ENCODE measurements at places on chromosomes 1 and 21.
A peak's percentile ranks its signal among the peaks of the same experiment; 100 is the strongest.

- peak; percentile 78 for DNase-seq
These were observed 2.8 kb upstream of the IGSF8 start for GRCh38 chr1:160101037-160101716.

- no peak for DNase-seq
These were observed 15.4 kb downstream of the MSH4 start for GRCh38 chr1:75812065-75812464.

DNA sequence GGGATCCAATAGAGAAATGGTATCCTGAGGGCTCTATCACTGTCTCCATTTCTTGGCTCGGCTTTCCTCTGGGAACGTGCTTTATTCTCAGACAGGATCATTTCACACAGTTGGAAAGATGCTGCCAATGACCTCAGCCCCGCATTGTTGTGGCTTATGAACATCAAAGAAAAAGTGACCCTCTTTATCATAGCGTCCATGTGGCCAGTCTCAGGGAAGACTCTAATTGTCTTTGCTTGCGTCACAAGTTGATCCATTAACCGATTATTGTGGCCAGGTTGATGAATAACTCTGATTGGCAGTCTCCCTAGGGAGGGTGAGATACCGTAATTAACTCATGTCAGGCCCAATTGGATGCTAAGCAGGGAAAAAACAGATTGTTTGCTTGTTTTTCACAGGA lies 10.4 kb upstream of the TMEM9 start:
- no peak for DNase-seq

- no peak for DNase-seq
These were observed 120.2 kb downstream of the ACTL8 start for GRCh38 chr1:17875171-17875881.

DNA sequence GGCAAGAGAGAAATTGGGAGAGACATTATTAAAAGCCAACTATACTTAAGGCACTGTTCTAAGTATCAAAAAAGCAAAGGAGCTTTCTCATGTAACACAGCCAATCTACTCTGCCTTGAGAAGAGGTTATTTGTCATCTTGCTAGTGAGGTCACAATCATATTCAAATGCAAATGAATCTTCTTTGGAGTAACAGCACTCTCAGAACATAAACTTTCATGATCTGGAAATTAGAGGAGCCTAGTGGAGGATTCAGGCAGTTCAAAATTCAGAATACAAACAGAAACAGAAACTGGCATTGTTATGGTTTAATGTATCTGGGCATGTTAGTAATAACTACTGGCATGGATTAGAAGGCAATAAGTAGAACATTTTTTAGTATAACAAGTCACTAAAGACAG lies 57.4 kb downstream of the ARID4B start:
- no peak for DNase-seq

- no peak for DNase-seq
These were observed 74.8 kb downstream of the PLA2G4A start for GRCh38 chr1:186903374-186904136.

DNA sequence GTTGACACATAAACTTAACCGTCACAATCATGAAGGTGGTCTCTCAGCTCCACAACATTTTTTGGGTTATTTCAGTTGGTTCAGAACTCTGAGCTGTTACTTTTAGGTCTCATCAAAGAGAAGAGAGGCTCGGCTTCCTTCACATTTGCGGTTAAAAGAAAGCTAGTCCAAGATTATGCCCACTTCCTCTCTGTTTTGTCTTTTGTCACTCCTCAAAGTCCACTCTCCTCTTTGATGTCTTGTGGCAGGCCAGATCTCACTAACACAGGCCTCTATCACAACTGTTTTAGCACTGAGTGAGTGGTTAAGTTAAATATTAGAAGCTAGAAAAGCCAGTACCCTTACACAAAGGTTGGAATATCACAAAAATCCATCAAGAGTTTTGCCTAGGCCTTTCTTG lies 195.7 kb downstream of the FCRL5 start:
- DNase-seq = no peak

DNA sequence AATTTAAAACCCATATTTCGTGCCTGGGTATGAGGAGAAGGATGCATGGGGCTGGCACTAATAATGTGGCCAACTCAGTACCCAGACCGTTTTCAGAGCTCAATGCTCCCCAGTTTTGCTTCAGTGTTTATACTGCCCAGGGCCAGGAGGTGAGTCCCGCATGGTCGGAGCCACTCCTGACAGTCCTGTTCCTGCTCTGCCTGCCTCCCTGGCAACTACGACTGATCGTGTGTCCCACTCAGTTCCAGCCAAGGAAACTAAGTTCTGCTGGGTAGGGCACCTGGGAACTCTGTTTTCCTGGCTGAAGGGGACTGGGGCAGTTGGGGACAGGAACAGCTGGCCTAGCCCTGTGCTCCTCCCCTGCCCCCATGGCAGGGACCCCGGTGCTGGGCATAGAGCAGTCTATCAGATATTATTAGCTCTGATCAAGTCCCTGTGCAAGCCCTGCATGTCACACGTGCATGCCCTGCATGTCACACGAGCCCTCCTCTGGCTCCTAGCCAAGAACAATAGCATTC lies 19.2 kb downstream of the S100A7 start:
- DNase-seq = no peak

DNA sequence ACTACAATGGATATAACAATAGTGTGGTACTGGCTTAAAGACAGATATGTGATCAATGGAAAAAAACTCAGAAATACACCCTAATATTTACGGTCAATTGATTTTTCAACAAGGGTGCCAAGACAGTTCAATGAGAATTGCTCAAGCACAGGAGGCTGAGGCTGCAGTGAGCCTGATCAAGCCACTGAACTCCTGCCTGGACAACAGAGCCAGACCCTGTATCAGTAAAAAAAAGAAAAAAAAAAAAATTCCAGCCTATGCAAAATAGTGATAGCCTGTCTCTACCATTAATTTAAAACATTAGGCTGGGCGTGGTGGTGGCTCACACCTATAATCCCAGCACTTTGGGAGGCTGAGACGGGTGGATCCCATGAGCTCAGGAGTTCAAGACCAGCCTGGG lies 70.0 kb downstream of the SLC27A3 start:
- no peak for DNase-seq

DNA sequence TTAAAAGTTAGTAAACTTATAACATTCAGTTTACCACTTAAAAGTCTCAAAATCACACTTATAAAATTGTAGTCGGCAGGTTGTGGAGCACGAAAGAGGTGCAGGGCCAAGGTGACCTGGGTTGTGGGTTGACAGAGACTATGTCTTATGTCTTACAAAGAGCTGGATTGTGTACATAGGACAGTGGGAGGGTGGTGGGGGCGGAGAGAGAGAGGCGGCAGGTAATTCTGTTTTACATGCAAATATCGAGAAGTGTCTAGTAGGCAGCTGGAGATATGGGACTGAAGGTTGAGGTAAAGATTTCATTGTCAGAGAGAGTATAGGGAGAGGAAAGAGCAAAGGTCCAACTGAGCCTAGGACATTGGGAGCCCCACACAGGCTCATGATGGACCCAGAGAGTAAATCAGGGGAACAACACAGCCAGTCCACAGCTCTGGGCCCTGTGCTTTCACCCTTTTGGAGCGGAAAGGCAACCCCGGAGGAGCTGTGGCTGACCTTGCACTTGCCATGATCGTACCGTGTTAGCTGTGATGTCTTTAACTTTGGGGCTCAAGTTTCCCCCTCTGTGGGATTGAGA lies 28.1 kb upstream of the ZBTB18 start:
- no peak for DNase-seq

GRCh38 chr1:237166593-237167101 lies 124.7 kb downstream of the RYR2 start:
- DNase-seq = no peak

GRCh38 chr1:70778934-70779333 lies 268.7 kb downstream of the PTGER3 start:
- DNase-seq = no peak

GRCh38 chr1:86861424-86861823 lies 52.5 kb downstream of the SELENOF start:
- DNase-seq = no peak

DNA sequence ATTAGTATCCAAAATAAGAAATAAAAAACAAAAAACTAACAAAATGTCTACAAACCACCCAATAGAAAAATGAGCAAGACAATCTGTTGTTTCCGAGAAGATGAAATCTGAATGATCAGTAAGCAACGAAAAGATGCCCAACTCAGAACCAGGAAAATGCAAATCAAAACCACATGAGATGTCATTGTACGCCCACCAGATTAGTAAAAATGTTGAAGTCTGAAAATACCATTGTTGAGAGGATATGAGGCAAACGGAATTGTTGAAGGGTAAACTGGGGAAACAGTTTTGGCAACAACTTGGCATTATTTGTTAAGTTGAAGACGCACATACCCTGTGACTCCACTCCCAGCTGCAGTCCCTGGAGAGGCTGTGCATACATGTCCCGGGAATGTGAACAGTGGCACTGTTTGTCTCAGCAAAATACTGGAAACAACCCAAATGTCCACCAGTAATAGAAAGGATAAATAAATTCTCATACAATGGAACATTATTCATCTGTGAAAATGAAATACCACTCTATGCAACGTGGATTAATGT lies 10.6 kb downstream of the ZBTB17 start:
- DNase-seq = no peak

DNA sequence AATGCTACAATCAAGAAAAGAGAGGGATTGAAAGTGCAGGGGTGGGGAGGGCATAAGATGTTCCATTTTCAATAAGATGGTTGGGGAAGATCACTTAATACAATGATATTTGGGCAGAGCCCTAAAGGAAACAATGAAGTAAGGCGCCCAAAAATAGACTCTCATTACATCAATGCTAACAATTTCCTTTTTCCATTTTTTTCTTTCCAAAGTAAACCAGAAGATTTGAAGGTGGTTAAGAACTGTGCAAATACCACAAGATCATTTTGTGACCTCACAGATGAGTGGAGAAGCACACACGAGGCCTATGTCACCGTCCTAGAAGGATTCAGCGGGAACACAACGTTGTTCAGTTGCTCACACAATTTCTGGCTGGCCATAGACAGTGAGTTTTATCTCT lies 16.8 kb downstream of the IFNAR2 start:
- no peak for DNase-seq

DNA sequence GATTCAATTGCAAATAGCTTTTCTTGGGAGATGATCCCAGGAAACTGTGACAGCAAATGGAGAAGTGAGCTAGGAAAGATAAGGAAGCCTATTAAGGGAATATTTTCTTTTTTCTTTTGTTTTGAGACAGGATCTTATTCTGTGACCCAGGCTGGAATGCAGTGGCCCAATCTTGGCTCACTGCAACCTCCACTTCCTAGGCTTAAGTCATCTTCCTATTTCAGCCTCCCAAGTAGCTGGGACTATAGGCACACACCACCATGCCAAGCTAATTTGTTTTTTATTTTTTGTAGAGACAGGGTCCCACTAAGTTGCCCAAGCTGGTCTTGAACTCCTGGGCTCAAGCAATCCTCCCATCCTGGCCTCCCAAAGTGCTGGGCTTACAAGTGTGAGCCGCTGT lies 433.7 kb downstream of the RPS6KC1 start:
- no peak for DNase-seq

DNA sequence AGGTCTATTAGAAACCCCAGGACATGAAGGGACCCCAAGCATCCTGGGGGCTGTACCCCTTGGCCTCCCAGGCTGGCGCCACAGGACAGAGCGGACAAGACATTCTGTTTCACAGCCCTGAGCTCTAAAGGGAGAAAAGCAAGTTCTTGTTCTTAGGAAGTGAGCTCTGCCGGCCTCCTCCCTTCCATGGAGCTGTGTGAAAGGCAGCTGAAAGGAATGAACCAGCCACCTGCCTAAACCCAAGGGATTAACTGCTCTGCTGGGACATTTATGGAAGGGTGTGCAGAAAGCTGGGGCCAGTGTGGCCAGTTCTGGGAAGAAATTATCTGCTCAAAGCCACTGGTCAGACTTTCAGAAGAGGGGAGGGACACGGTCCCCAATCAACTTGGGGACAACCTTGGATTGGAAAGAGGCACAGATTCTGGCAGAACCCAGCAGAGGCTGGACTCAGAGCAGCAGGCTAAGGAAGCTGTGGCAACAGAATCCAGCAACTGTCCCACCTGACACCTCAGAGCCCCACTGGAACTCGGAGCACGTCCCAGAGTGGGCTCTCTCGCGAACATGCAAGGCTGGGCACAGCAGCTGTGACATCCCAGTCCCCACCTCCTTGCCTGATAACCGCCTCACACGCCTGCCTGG lies 2.1 kb downstream of the KLHL21 start:
- no peak for DNase-seq

DNA sequence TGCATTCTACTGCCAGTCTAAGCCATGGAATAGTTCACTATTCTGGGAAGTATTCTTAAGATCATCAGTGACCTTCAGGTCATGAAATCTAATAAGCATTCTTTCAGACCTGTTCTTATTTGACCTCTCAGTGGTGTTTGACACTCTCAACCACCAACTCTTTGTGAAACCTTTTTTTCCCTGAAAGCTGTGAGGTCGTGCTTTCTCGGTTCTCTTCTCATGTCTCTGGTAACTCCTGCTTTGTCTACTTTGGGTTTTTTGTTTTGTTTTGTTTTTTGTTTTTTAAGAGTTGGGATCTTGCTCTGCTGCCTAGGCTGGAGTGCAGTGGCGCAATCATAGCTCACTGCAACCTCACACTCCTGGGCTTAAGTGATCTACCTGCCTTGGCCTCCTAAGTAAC lies 56.3 kb downstream of the POU2F1 start:
- DNase-seq = no peak

DNA sequence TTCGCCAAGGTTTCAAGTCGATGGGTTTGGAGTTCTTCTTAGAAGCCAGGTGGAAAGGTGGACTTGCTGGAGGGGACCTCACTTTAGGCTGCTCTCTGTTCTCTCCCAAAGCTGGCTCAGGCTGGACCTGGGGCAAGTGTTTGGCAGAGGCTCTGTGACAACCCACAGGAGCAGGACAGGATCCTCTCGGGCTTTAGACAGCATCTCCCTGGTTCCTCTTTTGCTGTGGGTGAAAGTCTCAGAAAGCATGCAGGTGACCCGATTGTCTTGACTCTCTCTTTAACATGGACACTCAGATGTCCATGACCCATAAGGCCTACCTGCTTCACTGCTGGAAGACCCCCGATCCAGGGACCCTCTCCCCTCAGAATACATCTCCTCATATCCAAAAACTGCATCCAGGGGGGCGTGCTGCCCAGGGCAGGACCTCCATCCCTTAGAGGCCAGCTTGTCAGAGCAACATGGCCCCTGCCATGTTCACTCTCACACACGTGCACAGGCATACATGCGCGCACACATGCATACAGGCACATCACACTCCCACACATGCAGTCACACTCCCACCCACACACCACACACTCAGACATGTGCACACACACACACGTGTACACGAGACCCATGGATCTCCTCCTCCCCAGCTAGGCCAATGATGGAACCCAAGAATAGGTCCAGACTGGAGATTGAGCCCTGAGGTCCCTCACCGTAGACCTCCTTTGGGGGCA lies 21.3 kb downstream of the MRPL37 start:
- no peak for DNase-seq

DNA sequence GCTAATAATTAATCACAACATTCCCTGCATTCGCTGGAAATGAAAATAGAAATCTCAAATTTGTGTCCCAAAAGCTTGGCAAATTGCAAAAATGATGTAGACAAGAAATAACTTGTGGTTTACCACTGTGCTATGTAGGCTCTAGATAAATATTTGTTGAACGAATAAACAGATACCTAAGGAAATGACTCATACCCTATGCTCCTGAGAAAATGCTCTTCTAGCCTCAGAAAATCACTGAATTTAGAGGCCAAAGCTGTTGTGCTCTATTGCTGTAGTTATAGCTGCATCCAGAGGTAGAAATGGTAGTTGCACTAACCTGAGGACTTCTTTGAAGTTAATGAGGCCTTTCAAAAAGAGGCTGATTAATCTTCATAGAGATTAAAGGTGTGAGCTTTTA lies 142.0 kb upstream of the ZNHIT6 start:
- DNase-seq = no peak

GRCh38 chr1:12114916-12115315 lies 51.8 kb downstream of the TNFRSF8 start:
- DNase-seq = no peak

Data from COR-L47 (cell line).